ENCODE measurements at places on chromosomes 12 and 14.

DNA sequence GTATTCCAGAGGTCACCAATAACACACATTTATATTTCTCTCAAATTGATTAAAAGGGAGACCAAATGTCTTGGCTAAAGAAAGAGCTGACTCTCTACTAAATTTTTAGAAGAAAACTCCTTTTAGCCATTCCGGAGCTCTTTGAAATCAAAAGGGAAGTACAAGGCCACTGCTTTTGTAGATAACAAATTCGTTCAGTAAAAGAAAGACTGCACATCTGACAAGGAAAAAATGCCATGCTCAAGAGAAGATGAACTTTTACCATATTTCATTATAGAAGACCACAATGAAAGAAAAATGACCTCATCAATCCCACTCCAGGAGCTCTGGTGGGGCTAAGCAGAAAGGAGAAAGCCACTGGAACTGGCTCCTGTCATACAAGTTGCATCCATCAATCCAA lies 57.6 kb downstream of the SPTSSA start:
- DNase-seq: no peak

DNA sequence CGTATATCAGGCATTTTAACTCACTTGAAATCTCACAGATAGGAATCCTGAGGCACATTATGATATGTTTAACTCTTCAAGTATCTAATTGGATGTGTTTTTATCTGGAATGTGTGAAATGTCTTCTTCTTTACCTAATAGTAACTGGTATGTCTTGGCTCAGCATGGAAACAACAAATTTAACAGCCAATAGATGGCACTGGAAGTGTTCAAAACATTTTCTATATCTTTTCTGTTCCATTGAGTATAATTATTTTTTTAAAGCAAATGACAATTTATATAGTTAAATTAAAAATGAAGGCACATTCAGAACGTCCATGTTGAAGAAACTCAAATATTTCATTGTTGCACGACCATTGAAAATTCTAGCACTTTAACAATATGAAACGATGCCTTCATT lies 164.6 kb upstream of the SLC16A7 start:
- no peak for DNase-seq

- DNase-seq: no peak
These were observed 94.0 kb downstream of the TSPAN9 start for GRCh38 chr12:3171195-3171591.

GRCh38 chr14:70027785-70028428 lies 148.7 kb downstream of the SMOC1 start:
- peak; percentile 31 for DNase-seq

- DNase-seq: no peak
These were observed 87.4 kb downstream of the CPSF2 start for GRCh38 chr14:92209141-92209540.

DNA sequence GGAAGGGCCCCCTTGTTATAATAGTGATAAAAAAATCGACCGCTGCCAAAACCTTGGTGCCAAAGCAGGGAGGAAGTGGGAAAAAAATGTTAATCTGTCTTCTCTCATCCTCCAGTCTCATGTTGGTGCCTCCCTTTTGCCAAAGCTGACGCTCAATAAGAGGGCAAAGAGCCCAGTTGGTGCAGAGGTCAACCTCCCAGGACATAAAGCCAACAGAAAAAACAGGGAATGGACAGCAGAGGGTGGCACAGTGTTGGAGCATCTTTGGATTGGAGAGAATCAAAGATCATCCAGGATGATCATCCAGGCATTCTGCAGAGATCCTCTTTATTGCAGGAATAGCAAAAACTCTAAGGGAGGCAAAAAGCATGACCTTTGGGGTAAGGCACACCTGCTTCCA lies 9.8 kb upstream of the TTC9 start:
- no peak for DNase-seq

GRCh38 chr12:29561664-29562071 lies 64.2 kb upstream of the OVCH1 start:
- no peak for DNase-seq

DNA sequence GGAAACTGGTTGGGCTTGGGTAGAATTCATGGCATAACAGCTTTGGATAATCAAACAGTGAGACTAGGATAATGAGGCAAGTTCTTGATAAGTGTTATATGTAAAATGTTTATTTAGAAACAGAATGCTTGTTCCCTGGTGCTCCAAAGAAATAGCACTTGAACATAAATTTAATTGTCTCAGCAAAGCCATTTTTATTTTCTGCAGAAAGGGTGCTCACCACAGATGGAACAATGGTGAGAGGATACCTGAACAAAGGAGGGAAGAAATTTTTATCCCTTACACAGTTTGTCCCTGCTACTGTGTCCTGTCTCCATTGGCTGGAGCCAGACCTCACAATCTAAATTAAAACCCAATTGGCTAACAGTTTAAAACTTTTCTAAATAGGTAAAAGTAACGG lies 9.3 kb upstream of the RXYLT1 start:
- DNase-seq: no peak

- peak; percentile 44 for DNase-seq
These were observed 14.1 kb downstream of the PPFIBP1 start for GRCh38 chr12:27537855-27538675.

GRCh38 chr12:12954356-12954755 lies 2.4 kb upstream of the GPRC5D start:
- no peak for DNase-seq

DNA sequence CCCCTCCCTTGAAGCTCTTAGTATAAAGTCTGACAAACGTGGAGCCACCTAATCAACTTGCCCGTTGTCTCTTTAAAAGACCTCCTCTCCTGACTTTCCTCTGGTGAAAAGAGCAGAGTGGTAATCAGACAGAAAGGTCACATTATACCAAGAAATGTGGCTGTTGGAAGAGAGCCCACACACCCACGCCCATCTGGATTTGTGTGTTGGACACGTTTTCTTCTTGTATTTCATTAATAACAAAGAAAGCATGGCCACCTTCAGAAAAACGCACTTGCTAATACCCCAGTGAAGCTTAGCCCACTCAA lies 41.3 kb downstream of the CCDC60 start:
- DNase-seq: no peak

DNA sequence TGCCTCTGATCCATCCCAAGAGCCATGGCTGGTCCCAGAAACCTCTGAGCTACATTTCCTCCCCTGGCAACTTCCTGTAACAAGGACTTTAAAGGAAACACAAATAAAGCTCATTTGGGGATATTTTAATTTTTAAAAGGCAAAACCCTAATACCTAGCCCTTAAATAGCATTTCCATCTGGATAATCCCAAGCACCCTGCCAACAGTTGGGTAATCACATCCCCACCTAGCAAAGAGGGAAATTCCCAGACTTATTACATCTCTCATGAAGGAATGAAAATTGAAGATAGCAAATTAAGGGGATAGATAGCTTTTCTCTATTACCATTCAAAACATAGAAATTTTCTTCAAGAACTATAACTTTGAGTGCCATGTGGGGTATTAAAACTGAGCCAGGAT lies 213.7 kb upstream of the BMP4 start:
- no peak for DNase-seq

All from AG08395 (cell line).